ENCODE measurements at places on chromosomes 5 and 9.

DNA sequence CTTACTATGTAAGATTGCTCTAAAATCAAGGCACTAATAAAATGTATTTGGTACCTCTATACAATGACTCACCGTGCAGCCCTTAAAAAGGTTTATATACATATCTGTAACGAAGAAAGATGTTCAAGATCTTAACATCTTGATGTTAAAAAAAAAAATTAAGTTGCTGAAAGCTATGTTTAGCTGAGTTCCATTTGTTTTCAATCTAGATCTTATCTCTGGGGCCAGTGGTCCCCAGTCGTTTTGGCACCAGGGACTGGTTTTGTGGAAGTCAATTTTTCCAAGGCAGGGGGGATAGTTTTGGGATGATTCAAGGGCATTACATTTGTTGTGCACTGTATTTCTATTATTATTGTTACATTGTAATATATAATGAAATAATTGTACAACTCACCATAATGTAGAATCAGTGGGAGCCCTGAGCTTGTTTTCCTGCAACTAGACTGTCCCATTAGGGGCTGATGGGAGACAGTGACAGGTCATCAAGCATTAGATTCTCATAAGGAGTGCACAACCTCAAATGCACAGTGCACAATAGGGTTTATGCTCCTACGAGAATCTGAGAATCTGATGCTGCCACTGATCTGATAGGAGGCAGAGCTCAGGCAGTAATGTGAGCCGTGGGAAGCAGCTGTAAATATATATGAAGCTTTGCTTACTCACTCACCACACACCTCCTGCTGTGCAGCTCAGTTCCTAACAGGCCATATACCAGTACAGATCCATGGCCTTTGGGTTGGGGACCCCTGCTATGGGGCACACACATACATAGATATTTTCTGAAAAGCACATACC, 27.6 kb upstream of the TSLP start:
- DNase-seq, result no peak

- no peak for DNase-seq
Observed at GRCh38 chr5:10685115-10685521, 75.9 kb downstream of the DAP start.

DNA sequence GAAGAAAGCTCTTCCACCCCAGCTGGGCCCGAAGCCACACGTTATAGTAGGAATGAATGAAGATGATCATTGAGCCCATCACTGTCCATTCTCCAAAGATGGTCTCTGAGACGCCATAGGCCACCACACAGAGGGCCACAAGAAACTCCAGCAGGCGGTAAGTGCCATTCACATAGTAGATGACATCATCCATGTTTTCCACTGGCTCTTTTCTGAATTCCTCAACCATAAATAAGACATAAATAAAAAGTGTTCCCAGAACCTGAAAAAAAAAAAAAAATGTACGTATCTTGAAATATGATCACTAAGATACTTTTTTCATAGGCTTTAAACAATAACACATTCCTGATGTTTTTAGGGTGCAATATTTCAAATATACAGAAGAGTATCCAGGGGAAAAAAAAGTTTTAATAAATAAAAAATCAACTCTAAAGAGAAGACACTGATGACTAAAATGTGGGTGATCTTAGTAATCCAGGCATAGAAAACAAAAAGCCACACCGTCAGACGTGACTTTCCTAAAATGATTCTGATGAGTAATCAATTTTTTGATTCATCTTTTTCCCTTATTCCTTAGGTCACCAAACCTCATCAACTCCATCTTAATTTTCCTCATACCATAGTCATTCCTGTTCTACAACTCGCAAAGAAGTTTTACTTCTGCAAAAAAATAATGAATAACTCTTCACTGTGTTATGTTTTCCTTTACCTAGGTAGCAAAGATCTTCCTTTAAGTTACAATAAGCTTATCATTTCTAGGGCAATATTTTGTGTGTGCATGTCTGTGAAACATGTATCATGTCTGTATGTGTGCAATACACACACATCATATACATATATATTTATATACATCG, 47.8 kb downstream of the RNF145 start:
- DNase-seq, result no peak

GRCh38 chr5:156522651-156523529, 195.9 kb downstream of the SGCD start:
- no peak for DNase-seq

DNA sequence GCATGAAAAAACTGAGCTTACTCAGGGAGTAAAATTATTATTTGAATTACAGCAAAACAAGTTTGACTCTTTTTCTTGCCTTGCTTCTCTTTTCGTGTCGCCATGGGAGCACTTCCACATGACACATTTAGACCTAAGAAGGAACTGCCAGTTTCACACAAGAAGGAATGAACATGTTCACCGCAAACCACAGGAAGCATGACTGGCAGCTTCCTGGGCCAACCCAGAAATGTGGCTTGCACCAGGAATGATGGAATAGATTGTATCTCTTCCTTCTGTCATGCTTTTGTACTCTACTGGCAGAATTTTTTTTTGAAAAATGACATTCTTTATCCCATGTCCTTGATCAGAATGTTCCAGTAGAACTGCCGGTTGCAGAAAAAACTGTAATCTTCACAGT, 32.9 kb upstream of the MAN2A1 start:
- peak; percentile 65 for DNase-seq

GRCh38 chr5:180670586-180671359, 21.4 kb upstream of the FLT4 start:
- peak; percentile 72 for DNase-seq

GRCh38 chr5:172835290-172835993, 1.4 kb downstream of the ERGIC1 start:
- no peak for DNase-seq

DNA sequence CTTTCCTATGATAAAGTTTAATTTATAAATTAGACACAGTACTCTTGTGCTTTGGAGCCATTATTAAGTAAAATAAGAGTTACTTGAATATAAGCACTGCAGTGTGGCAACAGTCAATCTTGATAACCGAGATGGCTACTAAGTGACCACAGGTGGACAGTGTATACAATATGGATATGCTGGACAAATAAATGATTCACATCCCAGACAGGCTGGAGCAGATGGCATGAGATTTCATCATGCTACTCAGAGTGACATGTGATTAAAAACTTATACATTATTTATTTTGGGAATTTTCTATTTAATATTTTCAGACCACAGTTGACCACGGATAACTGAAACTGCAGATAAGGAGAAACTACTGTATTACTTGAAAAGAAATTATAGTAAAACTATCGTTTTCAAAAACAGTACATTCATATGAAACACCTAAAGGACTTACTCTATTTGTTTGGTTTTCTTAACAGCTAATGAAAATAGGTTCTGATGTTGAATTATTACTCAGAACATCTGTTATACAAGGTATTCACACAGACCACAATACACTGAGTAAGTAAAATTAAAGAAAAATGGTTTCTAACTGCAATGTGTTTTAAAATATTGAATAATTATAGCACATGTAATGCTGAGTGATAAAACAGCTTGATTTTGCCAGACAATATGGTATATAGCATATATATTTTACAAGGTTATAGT, 16.0 kb downstream of the LYRM7 start:
- DNase-seq, result no peak

DNA sequence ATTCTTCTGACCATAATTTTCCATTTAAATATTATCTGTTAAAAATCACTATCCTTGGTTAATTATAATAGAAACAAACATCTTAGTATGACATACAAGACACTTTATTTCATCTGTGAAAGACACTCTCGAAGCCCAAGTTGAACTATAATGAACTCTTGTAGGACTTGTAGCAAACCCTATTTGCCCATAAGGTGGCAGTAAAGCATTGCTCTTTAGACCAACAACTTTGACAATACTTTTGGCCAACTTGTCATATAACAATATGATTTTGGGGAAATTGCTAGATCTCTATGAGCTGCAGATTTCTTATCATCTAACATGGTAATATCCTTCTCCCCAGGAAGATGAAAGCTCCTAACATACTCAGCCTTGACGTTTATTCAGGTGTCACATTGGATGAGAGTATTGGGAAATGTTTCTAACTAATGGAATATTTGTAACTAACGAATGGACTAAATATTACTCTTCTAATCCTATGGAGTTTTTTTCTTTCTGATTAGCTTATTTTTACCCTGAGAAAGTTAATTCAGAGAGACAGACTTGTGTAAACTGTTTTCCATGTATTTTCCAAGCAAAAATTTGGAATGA, 11.0 kb downstream of the SPINK14 start:
- no peak for DNase-seq

DNA sequence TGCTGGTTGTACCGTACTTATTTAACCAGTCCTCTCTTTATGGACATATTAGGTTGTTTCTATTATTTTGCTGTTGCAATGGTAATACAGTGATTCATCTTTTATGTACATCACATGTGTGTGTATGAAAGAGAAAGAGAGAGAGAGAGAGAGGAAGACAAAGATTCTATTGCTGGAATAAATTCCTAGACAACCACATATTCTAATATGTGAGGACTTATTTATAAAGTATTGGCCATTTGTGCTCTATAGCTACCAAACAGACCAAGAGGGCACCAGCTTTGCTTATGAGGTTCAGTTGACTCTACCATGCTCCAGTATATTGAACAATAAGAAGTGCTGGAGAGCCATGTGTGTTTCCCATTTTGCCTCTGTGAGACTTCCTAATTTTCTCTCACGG, 513.5 kb downstream of the DMAC1 start:
- DNase-seq, result no peak

- no peak for DNase-seq
Observed at GRCh38 chr9:111298111-111298510, 31.9 kb downstream of the OR2K2 start.

DNA sequence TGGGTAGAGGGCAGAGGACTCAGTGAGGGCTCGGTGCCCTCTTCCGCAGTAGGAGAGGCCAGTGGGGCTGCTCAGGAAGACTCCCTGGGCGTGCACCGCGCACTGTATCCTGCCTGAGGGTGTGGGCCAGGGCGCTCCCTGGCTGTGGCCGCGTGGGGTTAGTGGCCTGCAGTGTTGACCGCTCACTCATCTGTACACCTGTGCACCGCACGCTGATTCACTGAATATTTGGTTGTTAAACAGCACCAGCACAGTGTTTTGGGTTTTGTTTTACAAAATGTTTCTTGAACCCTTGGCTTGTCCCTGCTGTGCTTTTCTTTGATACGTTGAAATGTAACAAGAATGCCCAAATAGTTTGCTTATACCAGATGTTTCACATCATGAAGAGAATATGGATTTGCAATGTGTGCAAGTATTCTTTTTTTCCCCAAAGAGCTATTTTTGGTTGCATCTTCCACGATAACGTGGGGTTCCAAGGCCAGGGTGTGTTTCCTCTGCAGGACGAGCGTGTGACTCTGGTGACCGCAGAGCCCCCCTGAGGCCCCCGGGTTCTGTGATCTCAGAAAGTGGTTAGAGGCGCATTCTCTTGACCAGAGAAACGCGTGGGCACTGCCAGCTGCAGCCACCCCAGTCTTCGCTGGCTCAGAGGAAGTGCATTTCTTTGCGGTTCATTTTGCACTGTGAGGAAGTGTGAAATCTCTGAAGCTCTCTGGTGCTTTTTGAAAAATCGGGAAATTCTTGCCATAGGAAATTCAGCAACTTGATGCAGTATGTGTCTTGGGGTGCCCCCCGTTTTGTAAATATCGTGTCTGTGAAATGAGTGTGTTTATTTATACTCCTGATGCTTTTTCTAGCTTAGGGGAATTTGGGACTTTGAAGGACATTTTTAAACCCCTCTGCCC, 46.9 kb downstream of the AHRR start:
- peak; percentile 32 for DNase-seq

DNA sequence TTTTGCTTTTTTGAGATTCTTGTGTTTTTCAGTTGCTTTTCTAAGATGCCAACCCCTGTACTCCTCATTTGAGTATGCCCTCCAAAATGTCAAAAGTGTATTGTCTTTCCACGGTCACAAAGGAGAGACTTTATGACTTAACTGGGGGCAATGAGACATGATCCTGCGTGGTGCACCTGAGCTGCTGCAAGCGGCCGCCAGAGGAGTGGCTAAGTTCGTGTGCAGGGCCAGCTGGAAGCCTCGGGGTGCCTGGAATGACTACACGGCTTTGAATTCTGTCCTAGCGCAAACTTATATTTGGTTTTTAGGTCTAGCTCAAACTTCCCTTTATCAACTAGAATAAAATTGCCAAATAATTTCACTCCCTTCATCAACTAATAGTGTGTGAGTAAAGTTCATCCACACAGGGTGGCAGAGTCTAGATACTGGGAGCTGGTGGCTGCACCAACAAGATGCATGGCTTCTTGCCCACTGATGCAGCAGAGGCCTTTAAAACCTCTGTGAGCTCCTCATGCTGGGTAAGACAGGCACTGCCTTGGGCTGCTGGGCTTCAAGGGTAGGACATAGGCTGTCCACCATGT, 4.7 kb downstream of the GADD45G start:
- no peak for DNase-seq

GRCh38 chr9:99140685-99141314, 35.9 kb downstream of the TGFBR1 start:
- peak; percentile 39 for DNase-seq

- DNase-seq, result no peak
Observed at GRCh38 chr5:35938568-35939227, at the start of gene CAPSL. CAPSL (minus strand) TSS chr5:35938622; CDS start chr5:35921120, 17,502 bp downstream.

DNA sequence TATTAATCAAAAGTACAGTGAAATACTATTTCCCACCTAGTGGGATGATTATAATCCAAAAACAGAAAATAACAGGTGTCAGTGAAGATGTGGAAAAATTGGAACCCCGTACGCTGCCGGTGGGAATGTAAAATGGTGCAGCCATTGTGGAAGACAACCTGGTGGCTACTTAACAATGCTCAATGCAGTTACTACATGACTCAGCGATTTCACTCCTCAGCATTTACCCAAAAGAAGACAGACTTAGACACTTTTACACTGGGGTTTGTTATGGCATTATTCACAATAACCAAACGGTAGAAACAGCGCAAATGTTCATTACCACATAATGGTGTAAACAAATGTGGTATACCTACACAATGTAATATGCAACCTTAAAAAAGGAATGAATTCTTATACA, 23.9 kb downstream of the SECISBP2 start:
- no peak for DNase-seq

- DNase-seq, result no peak
Observed at GRCh38 chr5:175195698-175196656, 248.0 kb downstream of the DRD1 start.

GRCh38 chr9:132005899-132006298, 73.8 kb downstream of the MED27 start:
- DNase-seq, result no peak

DNA sequence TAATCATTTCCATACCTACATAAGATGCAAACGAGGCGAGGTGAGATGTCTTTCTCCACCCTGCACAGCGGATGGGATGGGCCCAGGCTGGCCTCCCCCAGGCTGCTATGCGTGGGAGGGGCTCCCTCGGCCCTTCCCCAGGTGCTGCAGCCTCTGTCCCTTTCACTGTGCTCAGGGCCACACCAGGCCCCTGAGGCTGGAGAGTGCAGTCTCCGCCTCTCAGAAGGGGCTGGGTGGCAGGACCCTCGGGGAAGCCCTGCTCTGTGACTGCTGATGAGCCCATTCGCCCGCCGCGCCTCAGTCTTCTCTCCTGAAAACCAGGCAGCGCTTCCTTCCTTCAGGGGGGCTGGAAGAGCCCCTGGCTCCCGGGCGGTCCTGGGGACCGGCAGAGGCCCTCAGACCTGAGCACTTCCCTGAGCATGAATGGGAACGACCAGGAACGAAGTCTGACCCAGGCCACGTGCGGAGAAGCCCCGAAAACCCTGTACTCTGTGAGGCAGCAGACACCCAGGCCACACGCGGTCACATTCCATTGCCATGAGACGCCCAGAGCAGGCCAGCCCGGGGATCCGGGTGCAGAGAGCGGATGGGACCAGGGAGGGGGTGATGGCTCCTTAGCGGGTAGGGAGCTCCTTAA, 21.9 kb upstream of the NOTCH1 start:
- no peak for DNase-seq

- no peak for DNase-seq
Observed at GRCh38 chr5:132370181-132370970, 866 bp downstream of the SLC22A5 start.

GRCh38 chr5:39638813-39639212, 214.0 kb upstream of the DAB2 start:
- no peak for DNase-seq

Data from stimulated activated CD4-positive, alpha-beta T cell treated with anti-CD3 and anti-CD28 coated beads, Interleukin-15, amount 100 ng/mL, for 24 hours (primary cell).